ENCODE measurements at places on chromosomes 13 and 19.

DNA sequence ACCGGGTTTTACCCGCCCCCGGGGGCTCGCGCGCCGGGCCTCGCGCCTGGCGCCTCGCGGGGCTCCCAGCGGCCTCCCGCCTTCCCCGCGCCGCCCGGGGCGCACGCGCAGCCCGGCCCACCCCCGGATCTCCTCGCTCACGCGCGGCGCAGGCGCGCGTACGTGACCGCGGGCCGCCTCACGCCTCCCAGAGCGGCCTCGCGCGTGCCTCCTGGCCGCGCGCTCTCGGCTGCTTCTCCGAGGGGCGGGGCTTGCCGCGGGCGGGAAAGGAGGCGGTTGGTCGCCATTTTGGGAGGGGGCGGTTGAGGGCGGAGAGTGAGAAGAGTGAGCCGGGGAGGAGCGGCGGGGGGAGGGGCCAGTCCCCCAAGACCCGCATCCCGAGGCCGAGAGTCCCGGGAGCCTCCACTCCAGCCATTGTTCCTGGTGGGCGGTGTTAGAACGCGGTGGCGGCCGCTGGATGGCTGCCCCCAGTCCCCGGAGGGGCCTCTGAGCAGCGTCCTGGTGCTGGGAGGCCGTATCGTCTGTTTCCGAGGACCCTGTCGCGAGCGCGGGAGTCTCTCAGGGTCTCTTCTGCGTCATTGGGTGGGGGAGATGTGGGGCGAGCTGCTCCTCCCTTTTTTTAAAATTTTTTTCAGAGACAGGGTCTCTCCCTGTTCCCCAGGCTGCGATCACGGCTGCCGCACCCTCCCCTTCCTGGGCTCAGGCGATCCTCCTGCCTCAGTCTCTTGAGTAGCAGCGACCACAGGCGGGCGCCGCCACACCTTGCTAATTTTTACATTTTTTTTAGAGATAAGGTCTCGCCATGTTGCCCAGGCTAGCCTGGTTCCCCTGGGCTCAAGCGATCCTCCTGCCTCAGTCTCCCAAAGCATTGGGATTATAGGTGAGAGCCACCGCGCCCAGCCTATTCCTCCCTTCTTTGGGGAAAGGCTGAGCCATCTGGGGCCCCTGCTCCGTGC is at the start of gene ZNF541:
TSS of gene ZNF541 (minus strand) at position 78 of the 956 bp plus-strand sequence. CDS start 17,292 bp downstream, outside the sequence.
- peak; percentile 71 for DNase-seq

GRCh38 chr19:48873476-48874302 is 1.5 kb downstream of the PPP1R15A start:
- DNase-seq, result peak; percentile 55

DNA sequence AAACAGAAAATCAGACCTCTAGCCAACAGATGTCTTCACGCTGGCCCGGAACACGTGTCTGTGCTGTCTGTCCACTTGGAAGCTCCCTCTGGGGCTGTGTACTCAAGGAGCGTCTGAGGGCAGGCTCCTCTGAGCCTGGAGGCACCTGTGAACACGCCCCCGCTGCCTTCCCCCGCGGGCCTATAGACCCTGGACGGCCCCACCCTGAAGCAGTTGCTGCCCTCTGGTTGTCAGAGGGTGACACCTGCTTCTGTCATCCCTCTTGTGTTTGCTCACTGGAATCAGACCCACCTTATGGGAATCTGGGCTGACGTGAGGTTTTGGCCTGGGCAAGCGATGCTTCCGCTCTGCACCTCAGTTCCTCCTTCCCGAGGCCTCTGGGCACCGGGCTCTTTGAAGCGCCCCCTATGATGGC is 19.2 kb downstream of the EPN1 start:
- no peak for DNase-seq

DNA sequence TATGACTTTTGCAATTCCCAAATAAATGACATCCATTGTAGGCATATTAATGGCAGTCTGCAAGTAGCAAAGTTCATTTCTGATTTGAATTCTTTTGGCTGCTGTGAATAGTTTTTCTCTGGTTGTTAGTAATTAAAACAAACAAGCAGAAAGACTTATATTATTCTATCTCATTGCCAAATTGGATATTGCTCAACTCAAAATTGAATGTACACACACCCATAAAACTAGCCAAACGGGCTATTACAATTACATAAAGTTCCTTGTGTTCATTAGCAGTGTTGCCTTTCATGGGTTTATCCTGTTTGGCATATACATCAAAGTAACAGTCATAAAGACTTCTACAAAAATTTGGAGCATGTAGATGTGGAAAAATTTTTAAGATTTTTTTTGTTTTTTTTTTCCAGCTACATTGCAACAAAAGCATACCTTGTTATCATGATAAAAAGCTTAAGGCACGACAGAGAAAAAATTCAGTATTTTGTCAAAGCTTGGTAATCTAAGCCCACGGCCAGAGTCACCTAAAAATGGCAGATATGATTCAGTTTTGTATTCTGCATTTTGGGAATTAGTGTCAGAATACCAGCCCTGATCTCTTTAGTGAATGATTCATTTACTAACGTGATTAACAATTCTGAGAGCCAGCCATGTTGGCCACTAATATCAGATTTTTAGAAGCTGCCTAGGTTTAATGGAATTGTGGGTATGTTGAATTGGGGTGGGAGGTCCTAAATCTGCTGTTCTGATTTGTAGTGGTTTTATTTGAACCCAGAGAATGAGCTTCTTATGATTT is 108.4 kb downstream of the KLF5 start:
- DNase-seq, result peak; percentile 30

DNA sequence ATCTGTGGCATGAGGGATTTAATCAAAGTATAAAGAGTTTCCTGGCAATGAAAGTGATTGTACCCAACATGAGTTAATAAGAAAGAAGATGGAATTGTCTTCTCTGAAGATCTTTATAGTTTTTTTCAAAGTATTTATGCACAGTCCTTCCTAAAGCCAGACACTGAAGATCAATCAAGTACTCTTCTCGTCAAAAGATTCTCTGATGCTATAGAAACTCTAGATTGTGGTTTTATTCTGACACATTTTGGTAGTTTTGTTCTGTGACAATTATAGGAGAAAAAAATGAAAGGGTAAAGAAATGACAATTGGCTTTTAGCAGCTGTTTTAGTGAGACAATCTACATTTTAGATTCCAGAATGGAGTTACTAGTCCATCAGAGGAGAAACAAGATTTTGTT is 10.4 kb upstream of the ENOX1 start:
- DNase-seq, result no peak

DNA sequence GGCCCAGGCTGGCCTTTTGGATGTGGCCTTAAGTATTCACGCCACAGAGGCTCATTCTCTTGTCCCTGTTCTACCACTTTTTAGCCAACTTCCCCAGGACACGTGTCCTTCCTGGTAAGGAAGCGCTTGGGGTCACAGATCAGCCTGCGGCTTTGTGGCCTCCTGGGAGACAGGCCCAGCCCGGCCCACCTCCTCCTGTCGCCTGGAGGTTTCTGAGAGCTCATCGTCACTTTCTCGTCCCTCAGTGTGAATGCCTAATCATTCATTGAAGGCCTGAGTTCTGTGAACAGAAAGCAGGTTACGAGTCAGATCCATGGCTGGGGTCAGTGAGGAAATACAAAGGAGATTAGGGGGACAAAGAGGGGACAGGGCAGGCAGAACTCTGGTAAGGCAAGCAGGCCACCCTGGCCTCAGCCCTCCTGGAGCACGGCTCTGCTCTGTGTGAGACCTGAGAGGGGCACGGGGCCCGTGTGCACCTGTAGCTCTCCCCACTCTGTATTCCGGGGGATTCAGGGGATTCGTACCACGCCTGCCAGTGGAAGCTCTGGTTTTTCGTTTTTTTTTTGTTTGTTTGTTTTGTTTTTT is 38.6 kb upstream of the TSHZ3 start:
- no peak for DNase-seq

- no peak for DNase-seq
These were observed 50.8 kb downstream of the USP12 start for GRCh38 chr13:27120811-27121210.

GRCh38 chr19:39100500-39101166 is 16.5 kb downstream of the ACP7 start:
- DNase-seq, result no peak

- DNase-seq, result no peak
These were observed 3.4 kb downstream of the FARSA start for GRCh38 chr19:12930002-12930645.

GRCh38 chr13:94296471-94296870 is 183.0 kb downstream of the DCT start:
- DNase-seq, result no peak

DNA sequence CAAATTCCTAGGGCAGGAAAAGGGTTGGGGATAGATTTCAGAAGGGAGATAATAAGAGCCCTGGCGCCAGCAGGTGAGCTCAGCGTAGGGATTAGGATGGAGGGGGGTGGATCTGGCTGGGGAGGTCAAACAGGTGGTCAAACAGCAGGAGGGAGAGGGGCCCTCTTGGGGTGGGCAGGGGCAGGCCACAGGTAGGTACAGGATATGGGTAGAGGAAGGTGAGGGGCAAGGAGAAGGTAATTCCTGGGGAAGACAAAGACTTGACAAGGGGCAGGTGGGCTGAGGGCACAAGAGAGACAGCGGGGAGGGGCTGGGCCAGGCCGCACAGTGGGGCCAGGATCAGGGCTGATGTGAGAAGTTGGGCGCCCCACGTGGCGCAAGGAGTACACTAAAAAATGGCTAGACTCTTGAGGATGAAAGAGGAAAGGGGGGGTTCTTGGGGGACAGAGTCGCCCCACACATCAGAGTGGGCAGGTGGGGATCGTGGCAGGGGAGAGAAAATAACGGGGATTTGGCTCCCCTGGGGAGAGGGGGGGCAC is 713 bp downstream of the KRI1 start:
- peak; percentile 46 for DNase-seq

- DNase-seq, result peak; percentile 58
These were observed 11.7 kb upstream of the ADGRE5 start for GRCh38 chr19:14369399-14370168.

DNA sequence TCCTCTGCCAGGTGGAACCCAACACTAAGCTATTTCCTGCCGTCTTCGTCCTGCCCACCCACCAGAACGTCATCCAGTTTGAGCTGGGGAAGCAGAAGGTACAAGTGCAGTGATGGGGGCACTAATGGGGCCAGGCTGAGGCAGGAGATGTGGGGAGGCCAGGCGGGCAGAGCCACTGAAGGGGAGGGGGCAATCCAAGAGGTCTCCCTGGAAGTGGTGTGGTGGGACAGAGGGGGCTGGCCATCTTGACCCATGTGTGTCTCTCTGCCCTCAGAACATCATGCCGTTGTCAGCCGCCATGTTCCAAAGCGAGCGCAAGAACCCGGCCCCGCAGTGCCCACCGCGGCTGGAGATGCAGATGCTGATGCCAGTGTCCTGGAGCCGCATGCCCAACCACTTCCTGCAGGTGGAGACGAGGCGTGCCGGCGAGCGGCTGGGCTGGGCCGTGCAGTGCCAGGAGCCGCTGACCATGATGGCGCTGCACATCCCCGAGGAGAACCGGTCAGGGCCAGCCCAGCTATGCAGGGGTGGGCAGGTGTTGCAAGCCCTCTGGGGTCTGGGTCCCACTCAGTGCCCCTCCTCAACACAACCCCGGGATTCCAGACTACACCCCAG is 49.6 kb downstream of the RYR1 start:
- no peak for DNase-seq

DNA sequence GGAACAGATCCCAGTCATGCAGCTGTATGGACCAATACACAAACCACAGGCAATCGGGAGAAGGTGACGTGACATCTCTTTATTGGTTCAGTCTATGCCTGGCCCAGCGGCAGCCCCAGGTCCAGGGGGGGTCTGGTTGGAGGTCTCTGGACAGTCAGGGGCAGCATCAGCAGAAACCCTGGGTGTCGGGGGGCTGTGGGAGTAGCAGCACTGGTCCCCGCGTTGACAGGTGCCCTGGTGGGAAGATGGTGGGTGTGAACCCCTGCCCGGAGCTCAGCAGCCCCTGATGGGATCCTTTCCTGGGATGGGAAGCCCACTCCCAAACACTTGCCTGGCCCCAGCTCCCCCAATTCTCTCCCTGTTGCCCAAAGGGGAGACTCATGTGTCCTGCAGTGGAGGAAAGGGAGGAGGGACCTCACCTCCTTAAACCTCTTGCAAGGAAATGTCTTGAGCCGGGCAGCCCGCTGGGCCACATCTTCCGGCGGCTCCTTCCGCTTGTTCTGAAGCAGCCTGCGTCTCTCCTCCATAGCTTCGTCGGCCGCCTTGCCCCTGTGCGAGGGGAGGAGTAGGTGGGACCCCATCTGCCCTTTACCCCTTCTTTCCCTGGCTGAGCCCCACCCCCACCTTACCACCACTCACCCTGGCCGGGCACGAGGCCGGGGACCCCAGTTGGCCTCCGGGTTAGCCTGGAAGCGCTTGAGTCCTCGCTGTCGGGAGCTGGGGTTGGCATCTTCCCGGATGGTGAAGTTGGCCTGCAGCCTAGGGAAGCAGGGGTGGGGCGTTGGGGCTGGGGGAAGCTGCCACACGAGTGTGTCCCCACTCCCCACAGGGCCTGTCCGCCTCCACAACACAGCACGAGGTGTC is 2.4 kb upstream of the LYL1 start:
- no peak for DNase-seq

GRCh38 chr13:51770160-51770559 is 33.8 kb downstream of the DHRS12 start:
- DNase-seq, result no peak

GRCh38 chr19:32476032-32476350 is 70.4 kb downstream of the DPY19L3 start:
- DNase-seq, result no peak

- DNase-seq, result no peak
These were observed 7.9 kb downstream of the CFD start for GRCh38 chr19:867301-867793.

DNA sequence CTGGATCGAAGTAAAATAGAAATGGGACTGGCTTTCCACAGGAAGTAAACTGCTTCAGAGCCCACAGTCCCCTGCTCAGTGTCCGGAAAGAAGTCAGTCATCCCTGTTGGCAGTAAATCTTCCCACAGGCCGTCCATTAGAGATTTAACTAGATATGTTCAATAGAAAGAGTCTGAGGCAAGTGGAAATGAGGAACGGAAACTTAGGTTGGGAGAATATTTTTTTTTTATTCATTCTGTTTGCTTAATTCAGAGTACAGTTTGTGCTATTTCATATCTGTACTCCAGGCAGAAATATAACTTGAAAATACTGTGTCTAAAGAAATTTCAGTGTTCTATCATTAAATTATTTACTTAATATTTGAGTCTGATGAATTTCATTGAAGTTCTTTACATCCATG is 22.7 kb downstream of the SLC25A15 start:
- DNase-seq, result no peak

- no peak for DNase-seq
These were observed 7.1 kb upstream of the ELOF1 start for GRCh38 chr19:11566164-11566563.

GRCh38 chr19:1361601-1362386 is 21.9 kb upstream of the NDUFS7 start:
- DNase-seq, result peak; percentile 84

DNA sequence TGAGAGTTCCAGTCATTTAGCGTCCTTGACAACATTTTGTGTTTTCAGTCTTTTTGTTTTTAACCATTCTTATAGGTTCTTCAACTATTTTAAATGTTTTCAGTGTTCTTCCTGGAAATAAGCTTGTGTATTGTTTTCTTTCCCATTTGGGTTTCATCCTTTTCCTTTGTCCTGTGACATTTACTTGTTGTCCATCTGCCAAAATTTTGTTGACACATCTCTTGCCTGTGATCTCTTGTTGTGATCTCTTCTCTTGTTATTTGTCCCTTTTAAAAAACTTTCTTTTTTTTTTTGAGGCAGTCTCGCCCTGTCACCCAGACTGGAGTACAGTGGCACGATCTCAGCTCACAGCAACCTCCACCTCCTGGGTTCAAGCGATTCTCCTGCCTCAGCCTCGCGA is 96.5 kb downstream of the PDS5B start:
- no peak for DNase-seq

All from cardiac fibroblast (primary cell).